Activated T-cell treated with anti-CD3 and anti-CD28 coated beads, Interleukin-2, amount 50 U/mL, for 4 hours (primary cell): ENCODE measurements at places on chromosomes 2 and 18.

GRCh38 chr2:19104503-19104902 is 253.9 kb downstream of the OSR1 start:
- DNase-seq: no peak

DNA sequence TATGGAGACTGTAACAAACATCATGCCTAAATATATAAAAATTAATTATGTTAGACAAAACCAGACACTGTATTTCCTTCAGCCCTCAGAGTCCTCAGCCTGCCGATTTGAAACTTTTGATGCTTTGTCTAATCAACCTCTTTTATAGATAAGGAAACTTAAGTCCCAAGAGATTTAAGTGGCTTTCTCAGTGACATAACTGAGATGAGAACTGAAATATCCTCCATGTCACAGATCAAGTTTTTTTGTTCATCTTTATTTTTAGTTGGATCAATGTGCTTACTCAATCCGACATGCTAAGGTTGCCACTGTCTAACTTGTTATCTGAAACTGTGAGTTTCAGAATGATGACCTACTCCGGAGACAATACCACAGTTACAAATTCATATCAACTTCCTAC is 72.3 kb downstream of the BARD1 start:
- no peak for DNase-seq

DNA sequence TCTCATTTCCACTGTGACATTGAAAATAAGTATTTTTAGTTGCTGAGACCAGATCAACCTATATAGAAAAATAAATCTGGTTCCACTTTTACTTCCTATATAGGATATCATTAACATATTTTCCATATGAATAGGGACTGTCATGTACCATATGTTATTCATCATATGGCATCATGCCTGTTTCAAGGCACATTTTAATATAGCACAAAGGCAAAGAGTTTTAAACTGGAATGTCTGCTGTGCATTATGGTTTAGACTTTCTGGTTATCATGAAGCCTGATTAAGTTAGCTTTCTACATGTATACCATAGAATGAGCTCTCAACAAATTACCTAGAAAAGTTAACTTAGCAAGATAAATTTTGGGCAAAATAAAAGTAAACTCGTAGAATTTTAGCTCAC is 53.0 kb upstream of the ACYP2 start:
- no peak for DNase-seq

DNA sequence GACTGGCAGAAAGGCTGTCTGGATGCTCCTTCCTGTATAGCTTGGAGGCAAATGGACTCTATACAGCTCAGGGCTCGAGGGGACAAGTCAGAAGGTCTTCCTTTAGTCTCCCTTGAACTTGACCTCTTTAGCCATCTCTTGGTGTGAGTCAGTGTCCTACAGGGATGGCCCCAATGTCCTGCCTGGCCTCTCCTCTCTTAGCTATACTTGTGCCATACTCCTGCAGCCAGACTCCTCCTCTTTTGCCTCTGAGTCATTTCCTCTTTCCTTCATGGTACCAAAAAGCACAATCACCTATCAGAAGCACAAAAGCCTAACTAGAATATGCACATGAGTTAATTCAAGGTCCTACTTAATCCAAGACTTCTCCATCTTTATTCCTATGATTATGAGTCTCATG is 112.7 kb downstream of the XRCC5 start:
- DNase-seq: no peak

GRCh38 chr2:21043744-21044532 is at the start of gene APOB:
Gene APOB (minus strand): TSS chr2:21044073. CDS start chr2:21043945, 128 bp downstream.
- DNase-seq: no peak

GRCh38 chr2:190209559-190209958 is 110.1 kb downstream of the HIBCH start:
- DNase-seq: no peak

GRCh38 chr2:88831792-88832248 is 140.3 kb downstream of the RPIA start:
- DNase-seq: no peak

DNA sequence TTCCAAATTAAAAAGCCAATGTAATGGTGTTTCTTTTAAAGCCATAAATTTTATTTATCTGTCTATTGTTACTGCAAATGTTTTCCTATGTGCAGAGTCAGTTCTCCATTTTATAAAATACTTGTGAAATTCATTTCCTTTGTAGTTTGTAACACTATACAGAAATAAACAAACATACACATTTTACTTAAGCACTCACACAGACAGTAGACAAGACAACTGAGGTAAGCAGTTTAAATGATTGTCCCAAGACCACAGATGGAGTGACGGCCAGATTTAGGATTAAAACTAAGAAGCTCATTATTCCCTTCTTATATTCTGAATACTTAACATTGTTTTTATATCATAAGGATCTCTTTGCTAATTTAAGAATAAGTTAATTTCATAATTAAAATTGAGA is 100.9 kb downstream of the BAZ2B start:
- no peak for DNase-seq
